ENCODE measurements at places on chromosomes 11 and 22. TPM values are rescaled to one million over a fixed set of nuclear protein-coding genes. Genes with fewer than 3 reads are reported as not detected.
A peak's percentile ranks its signal among the peaks of the same experiment; 100 is the strongest.

VEGFB gene
- total RNA-seq, result 68.8 TPM

OR6A2 gene
- total RNA-seq, result 0.43 TPM

OR51I1 gene
- not detected for total RNA-seq

TRIM22 gene
- total RNA-seq, result 21.0 TPM

MGAT3 gene
- 10.7 TPM for total RNA-seq

NEFH gene
- 0.34 TPM for total RNA-seq

DNA sequence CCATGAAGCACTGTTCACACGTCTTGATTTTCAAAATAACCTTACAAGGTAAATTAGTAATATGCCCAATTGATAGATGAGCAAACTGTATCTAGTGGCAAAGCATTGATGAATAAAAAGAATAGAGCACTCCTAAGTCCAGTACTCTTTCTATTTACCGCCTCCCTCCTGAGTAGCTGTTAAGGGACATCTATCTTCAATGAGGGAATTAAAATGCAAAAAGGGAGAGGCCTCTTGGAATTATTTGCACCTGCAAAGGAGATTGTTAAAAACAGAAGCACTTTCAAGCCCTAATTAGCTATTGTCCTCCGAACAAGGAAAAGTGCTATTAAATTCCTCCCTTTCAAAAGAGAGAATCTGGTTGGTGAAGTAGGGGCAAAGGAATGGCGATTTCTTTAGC is 6.8 kb upstream of the GALNT18 start:
- DNase-seq, result no peak

DNA sequence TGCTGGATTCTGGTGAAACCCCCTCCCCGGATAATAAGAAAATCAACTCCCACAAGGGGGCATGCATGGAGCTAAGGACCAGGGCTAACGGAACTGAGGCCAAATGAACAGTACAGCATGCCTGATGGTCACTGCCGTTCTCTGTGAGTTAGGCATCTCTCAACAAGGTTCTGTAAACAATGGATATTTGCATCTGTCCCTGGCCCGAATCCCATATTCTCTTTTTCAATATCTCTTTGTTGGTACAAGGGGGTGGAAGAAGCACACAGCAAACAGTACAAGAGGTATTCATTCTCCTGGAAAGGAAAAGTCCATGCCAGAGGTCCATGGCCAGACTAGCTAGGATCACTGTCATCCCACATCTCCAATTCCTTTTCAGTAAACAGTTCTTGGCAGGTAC is 32.2 kb upstream of the APOA1 start:
- DNase-seq, result no peak

DNA sequence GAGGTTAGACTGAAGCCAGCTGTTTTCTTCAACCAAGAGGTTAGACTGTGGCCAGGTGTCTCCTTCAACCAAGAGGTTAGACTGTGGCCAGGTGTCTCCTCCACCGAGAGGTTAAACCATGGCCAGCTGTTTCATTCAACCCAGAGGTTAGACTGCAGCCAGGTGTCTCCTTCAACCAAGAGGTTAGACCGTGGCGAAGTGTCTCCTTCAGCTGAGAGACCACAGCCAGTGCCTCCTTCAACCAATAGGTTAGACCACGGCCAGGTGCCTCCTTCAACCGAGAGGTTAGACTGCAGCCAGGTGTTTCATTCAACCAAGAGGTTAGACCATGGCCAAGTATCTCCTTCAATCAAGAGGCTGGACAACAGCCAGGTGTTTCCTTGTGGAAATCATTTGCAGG is 498.1 kb downstream of the TBC1D22A start:
- no peak for DNase-seq

- DNase-seq, result no peak
These were observed 322.7 kb downstream of the CTTN start for GRCh38 chr11:70721006-70721405.

GRCh38 chr11:15969701-15970329 is 386.5 kb downstream of the SOX6 start:
- no peak for DNase-seq

DNA sequence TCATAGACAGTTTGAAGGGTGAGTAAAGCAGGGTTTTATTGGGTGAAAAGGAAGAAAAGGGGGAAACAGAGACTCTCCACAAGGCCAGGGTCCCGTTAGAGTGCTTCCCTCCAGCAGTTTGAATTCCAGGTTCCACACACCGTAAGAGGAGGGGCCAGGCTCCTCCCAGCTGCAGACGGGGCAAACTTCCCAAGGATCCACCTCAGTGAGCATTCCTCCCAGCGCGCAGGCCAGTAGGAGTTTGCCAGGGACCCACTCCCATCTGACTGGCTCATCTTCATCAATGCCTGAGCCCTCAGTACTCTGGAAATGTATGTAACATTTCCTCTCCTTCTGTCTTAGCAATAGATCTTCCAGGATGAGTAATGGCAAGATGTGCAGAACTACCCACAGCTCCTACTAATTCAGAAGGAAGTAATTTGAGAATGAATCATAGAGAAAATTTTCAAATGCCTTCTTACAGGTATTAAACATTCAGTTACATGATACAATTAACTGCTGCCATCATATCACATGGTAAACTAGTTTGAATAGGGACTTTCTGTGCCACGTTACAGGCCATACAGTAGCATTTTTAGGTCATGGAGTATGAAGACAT is 34.0 kb upstream of the TRPC6 start:
- DNase-seq, result no peak

- no peak for DNase-seq
These were observed 67.3 kb upstream of the CREB3L1 start for GRCh38 chr11:46210133-46210636.

DNA sequence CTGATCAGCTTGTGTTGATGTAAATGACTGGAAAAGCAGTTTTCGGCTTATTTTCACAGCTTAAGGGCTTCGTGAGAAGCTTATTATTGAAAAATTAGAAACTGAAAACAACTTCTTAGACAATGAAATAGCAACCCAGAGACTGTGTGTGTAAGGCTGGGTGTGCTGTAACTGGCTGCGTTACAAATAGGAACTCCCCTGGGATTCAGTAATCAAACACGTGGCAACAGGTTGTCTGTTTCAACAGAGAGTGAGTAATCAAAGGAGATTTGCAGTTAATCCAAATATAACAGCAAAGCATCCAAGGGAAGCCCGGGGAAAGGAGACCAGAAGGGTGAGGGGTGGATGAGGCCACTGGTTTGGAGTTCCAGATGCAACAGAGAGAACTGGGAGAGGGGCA is 19.2 kb downstream of the NTM start:
- no peak for DNase-seq

GRCh38 chr22:27075891-27076290 is 418.5 kb downstream of the MIAT start:
- no peak for DNase-seq

GRCh38 chr11:104324276-104324675 is 160.3 kb upstream of the PDGFD start:
- no peak for DNase-seq

DNA sequence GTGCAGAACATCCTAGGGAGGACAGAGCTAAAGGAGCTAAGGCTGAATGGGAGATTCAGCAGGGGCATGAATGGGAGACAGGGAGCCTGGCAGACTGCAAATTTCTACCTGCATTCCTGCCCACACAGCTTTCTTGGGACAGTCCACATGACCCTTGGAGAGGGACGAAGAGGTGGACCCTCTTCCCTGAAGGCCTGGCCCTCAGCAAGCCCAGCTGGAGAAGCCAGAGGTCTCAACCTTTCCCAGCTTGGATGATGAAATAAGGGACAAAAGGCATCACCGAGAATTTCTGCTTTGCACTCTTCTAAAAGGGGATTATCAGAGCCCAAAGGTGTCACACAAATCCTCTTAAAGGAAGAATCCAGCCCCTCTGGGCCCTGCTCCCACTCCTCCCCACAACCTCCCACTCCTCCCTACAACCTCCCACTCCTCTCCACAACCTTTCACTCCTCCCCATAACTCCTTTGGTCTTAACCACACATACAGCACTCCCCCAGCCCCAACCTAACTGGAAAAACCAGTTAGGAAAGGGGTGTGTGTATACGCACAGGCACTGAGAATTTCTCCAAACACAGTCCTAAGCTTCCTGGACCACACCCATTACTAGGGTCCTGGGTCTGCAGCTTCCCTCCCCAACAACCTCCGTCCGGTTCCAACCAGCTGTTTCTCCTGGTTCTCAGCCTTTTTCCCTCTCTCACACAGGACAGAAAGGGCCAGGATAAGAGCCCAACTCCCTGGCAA is 38.4 kb downstream of the RPL27A start:
- peak; percentile 45 for DNase-seq
